ENCODE measurements at places on chromosomes 16 and 17.

DNA sequence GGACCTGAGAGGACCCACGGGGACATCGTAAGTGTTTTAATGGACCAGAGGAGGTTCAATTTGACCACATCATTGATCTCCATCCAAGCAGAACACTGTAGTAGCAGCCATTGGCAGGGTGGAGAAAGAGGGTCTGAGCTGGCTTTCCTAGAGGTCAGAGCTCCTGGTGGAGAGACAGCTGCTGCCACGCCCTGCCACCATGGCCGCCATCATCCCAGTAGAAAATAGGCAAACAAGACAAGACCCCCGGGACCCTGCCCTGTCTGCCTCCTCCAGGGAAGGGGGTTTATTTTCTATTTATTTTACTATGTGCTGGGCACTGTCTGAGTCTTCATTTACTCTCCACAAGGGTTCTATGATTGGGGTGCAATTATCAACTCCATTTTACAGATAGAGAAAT is 11.4 kb upstream of the ITGA3 start:
- no peak for DNase-seq

GRCh38 chr17:14942526-14943190 is 322.5 kb downstream of the PMP22 start:
- no peak for DNase-seq

DNA sequence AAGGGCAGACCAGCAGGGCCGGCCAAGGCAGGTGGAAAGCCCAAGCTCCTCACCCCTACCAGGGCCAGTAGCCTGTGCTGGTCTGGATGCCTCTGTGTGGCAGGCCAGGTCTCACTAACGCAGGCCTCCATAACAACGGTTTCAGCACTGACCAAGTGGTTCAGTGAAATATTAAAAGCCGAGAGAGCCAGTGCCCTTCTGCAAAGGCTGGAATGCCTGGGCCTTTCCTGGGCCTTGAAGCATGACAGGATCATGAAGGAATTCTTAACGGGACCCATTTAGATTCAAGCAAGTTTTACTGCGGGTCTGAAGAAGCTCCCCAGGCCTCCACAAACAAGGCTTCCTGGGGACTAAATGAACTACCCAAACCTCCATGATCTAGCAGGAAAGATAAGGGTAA is 16.3 kb downstream of the ADAD2 start:
- no peak for DNase-seq

- peak; percentile 100 for DNase-seq
Measured at GRCh38 chr17:57939797-57940196, 15.4 kb downstream of the CUEDC1 start.

DNA sequence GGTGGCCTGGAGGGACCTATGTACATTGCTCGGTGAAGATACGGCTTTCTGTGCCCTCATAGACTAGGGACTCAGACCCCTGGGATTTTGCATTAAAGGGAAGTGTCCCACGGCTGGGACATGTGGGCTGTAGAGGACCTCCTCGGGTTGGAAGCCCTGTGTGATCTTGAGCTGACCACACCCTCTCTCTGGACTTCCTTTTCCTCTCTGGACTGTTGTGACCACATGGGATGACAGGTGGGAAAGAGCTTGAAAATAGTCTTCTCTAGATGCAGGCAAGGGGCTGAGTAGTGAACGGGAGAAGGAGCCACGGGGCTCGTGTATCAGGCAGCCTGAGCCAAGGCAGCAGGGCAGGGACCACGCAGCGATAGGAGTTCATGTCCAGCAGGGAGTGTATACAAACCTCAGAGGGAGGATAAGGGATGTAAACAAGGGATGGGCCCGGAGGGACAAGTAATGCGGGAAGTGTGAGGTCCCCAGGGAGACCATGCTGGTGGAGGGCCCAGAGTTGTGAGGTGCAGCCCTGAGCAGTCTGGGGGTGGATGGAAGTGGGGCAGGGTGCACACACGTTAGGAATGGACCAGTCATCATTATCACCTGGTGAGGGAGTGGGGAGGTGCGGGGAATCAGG is 4.5 kb upstream of the SLC4A1 start:
- no peak for DNase-seq

DNA sequence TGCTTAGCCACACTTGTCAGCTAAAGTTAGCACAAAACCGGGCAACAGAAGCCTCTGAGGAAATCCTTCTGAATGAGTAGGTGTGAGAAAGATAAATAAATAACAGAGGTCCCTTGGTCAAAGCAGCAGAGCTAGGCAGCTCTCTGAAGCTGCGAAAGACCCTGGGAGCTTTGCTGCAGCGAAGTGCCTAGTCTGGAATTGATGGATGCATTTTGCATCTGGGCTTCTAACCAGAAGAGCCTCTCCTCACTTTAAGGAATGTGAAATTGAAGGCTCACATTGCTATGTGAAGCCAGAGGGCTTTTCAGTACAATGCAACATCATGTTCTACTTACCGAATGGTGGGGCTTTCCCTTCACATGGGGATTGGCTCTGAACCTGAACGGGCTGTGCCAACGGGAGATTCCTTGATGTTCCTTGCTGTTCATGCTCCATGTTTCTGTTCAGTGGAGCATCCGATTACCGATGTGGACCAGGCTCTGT is 274.6 kb downstream of the HS3ST3B1 start:
- no peak for DNase-seq

DNA sequence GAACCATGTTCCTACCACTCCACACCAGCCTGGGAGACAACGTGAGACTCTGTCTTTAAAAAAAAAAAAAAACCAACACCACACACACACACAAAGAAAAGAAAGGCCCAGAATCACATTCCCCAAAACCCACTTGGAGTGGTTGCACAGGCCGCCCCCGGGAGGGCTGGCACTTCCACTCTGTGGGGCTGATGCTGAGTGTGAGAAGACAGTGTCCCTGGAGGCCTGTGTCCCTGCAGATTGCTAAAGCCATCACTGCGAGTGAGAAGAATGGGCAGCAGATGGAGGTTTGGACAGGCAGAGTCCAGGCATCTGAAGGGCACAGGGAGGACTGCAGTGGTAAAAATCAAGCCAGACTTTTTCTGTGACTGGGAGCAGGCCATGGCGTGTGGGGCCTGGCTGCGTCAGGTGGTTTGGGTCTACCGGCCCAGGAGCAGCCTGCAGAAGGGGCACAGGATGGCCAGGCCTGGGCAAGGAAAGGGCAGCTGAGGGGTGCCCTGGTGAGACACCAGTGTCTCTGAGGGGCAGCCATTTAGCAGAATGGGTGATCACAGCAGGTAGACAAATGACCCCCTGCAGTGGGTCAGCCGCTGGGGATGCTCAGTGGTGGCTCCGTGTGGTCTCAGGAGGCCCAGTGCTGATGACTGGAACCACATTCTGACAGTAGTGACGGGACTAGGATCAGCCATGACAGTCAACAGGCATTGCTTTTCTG is 13.1 kb downstream of the CTRB2 start:
- DNase-seq = no peak

DNA sequence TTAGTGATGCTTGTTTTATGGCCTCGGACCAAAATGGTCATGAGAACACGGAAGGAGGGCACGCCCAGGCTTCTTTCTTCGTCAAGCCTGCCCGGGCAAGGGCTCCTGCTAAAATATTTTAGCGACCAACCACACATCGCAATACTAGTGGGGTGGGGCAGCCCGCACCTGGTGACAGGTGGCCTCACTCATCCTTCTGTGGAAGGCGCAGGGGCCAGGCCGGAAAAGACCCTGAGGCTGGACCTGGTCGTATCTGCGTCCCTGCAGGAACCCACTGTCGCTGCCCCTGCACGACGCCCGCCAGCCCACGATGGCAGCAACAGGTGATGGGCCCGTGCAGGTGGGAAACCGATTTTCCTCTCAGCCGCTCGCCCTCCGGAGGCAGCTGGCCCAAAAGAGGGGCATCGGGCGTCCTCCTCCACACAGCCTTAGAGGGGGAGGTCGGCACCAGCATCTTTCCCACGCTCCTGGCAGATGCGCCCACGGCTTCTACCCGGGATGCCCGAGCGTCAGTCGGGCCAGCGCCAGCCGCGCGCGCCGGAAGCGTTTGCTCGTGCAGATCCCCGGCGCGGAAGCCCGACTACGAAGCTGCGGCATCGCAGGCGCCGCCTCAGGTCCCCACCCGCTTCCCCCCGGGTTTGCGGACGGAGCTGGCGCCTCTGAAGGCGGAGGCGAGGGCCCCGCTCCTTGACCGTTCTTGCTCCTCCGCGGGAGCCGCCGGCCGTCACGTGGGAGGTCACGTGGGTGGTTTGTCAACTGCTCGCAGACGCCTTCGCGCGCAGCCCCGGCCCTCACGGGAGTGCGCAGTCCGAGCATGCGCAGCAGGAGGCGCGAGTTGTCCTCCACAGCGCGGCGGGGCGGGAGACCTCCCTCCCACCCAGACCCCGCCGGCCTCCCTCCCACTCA is 22.8 kb upstream of the FOXK2 start:
- peak; percentile 78 for DNase-seq

DNA sequence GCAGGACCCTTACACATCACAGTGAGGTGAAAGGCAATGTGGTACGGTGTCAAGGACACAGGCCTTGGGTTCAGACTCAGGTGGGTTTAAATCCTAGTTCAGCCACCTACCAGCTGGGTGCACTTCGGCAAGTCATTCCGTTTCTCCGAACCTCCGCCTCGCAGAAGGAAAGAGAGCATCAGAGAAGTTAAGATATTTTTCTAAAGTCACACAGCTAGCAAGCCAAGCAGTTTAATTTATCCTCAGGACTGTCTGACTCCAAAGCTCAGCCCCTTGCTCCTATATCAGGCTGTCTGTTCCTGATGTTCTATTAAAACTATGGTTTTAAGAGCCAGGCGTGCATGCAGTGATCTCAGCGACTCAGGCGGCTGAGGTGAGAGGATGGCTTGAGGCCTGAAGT is 65.1 kb downstream of the GP2 start:
- DNase-seq = no peak

- DNase-seq = no peak
Measured at GRCh38 chr17:7388856-7389255, 5.5 kb downstream of the PLSCR3 start.

DNA sequence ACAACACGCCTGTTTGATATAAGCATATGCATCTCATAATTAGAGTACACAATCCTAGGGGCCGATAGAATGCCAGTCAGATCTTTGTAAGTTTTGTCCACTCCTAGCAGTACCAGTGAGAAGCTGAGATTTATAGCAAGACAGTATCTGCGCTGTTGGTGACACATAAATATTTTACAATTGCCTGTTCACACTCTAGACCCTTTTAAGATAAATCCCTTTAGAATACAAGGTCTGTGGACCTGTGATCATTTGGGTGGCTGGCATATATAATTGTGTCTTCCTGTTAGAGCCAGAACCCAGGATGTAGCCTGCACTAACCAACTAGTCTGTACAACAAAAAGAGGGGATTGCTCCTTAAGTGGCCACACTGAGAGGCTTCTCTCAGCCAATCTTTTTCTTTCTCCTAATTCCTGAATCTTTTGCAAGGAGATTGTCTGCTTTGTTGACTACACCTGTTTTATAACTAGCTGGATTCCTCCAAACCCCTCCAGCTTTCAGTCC is 74.7 kb downstream of the WIPI1 start:
- no peak for DNase-seq

- no peak for DNase-seq
Measured at GRCh38 chr17:43308999-43309398, 75.2 kb upstream of the RNU2-1 start.

DNA sequence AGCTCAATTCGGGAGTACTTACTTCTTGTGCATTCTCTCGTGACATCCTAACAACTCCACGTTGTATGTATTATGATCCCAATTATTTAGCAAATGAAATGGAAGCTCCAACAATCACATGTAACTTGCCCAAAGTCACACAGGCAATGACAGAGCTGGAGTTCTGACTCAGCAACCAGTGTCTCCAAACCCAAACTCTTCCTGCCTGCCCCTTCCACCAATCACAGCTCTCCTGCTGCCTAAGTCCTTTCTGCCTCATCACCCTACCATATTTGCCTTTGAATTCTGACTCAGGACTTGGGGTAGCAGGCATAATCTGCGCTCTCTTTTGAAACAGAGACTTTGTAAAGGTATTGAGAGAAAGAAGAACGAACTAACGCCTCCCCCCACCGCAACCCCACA is 245.2 kb upstream of the MAF start:
- no peak for DNase-seq

DNA sequence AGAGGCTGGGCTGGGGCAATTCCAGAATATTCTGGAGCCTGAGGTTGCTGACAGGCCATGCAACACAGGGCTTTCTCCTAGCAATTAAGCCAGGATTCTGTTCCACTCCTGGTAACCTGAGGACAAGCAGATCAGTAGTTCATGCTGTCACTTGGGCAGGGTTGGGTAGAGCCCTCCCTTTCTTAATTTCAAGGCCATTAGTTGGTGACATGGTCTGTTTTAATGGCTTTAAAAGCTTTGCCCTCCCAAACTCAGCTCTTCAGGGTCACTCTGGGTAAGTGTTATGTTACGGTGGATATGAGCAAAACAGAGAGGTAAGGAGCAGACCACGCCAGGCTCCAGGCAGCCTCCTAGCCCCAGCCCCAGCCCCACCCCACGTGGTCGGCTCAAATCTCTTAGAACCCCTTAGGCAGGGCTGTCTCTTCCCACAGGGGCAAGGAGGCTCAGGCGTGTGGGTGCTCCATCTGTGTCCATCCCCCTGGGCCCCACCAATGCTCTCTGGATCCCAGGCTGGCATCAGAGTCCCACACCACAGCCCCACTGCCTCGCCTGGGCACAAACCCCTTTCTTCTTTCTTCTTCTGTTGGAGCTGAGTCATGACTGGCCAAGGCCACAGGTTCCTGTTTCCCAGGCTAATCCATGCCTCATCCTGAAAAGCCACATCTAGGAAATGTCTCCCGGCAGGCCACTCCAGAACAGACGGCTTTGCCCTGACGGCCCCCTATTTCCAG is 27.5 kb downstream of the CEP295NL start:
- DNase-seq = no peak

GRCh38 chr17:73783945-73784603 is 139.8 kb upstream of the SDK2 start:
- DNase-seq = no peak

DNA sequence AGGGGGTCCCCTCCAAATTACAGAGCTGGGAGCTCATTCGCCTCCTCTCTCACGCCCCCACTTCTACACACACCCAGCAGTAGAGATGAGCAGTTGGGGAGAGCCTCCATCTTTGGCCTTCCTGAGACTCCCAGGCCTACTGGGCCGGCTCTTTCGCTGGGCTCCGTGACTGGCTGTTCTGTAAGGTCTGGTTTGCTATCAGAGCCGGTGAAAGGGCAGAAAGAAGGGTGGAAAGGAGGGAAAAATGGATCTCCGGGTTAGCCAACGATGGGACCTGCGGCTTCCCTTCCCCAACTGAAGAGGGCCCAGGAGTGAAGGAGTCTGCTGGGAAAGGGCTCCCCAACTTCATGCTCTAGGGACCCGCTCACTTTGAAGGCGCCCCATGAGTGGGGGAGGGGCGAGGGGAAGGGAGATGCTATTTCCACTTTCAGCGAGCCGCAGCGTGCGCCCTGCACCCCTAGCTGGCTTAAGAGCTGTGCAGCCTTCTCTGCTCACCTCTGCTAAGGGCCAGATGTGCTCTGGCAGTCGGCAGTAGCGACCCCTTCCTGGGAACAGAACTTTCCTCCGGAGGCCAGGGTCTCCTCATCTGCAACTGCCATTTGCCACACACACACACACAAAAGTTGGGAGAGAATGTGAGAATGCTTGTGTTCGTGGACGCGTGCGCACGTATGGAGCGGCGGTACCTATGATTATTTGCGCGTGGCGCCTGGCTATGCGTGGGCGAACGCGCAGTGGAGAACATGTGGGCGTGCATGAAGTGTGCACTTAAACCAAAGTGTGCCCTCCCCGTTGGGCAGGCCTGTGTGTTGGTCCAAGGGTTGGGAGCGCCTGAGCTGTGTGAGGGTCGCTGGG is 2.9 kb upstream of the FOXF1 start:
- no peak for DNase-seq

- no peak for DNase-seq
Measured at GRCh38 chr17:31318851-31319661, 2.4 kb downstream of the EVI2A start.

GRCh38 chr16:56869513-56870275 is 4.7 kb downstream of the SLC12A3 start:
- no peak for DNase-seq
